ENCODE measurements at places on chromosomes 16 and 17.

GRCh38 chr16:90020260-90020837 is 1.1 kb upstream of the DBNDD1 start:
- no peak for DNase-seq

DNA sequence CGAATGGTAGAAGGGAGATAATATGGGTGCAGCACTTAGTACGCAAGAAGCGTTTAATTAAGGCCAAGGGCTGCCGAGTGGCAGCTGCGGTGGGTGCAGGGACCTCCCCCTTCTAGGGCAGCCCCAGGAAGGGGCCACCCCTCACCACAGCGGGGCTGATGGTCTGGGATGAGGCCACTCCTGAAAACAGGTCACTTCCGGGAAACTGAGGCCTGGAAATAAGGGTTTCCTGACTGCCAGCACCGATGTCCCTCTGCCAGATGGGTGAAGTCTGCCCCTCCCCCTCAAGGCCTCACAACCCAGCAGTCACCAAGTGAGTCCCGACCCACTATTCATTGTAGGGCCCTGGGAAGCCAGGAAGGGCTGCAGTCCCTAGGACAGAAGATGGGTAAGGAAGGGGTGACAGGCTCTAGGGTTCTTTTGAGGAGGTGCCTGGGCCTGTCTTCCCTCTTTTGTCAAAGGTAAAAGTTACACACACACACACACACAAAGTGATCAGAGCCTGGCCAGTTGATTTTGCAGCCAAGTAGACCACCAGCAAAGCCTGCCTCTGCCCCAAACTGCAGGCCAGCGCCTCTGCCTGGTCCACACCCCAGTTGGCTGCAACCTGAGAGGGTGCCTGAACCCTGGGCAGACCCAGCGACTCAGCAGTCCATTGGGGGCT is 12.5 kb downstream of the SREBF1 start:
- DNase-seq = no peak

GRCh38 chr17:48567209-48567608 is 10.9 kb downstream of the HOXB4 start:
- DNase-seq = no peak

GRCh38 chr16:49986351-49987124 is 38.5 kb upstream of the CNEP1R1 start:
- no peak for DNase-seq

DNA sequence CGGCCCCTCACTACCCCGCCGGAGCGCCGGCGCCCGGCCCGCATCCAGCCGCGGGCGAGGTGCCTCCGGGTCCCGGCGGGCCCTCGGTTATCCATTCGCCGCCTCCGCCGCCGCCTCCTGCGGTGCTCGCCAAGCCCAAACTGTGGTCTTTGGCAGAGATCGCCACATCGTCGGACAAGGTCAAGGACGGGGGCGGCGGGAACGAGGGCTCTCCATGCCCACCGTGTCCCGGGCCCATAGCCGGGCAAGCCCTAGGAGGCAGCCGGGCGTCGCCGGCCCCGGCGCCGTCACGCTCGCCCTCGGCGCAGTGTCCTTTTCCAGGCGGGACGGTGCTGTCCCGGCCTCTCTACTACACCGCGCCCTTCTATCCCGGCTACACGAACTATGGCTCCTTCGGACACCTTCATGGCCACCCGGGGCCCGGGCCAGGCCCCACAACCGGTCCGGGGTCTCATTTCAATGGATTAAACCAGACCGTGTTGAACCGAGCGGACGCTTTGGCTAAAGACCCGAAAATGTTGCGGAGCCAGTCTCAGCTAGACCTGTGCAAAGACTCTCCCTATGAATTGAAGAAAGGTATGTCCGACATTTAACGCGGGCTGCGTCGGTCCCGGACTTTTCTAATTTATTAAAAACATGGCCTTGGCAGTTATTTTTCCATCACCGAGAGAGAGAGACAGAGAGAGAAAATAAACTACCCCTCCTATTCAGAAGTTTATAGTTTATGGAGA is 2.8 kb downstream of the IRX5 start:
- DNase-seq = no peak

DNA sequence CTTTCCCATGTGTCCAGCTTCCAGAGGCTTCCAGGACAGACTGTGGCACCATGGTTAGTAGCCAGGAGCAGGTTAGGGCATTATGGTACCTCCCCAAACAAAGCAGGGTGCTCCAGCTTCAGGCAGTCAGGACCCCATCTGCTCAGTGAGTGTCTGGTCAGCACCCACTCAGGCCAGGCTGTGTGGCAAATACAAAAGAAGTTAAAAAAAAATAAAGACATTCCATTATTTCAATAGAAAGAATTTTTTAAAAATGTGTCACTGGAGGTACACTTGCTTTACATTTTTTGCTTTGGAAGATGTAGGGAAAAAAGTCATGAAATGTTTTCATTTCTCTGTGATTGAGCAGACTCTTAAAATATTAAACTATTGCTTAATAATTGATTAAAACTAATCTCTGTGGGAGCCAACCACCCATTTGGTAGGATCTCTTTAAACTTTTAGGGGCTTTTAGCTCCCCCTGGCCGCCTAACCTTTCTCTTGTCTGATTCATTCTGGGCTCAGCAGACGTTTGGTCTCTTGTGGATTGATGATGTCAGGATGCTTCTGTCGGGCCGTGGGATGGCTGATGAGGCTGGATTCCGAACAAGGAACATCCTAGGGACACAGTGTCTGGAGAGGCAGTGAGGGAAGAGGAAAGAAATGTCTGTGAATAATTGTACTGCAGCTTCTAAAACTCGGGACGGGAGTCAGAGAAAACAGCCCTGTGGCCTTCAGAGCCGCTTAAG is 28.4 kb upstream of the NPTX1 start:
- no peak for DNase-seq

DNA sequence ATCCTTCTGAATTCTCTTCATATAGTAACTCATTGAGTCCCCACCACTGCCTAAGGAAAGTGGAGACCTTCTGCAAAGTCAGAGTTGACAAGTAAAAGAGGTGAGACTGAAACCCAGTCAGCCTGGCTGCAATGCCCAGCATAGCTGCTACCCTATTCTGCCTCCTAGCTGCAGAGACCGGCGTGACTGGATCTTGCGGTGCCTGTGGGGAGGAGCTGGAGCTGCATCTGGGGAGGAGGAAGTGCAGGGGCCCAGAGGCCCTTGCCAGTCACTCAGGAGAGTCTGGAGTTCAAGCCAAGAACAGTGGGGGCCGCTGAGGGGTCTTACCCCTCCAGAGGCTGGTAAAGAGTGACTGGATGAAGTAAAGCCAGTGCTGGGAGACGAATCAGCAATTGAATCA is 35.0 kb upstream of the ZNF423 start:
- DNase-seq = no peak

DNA sequence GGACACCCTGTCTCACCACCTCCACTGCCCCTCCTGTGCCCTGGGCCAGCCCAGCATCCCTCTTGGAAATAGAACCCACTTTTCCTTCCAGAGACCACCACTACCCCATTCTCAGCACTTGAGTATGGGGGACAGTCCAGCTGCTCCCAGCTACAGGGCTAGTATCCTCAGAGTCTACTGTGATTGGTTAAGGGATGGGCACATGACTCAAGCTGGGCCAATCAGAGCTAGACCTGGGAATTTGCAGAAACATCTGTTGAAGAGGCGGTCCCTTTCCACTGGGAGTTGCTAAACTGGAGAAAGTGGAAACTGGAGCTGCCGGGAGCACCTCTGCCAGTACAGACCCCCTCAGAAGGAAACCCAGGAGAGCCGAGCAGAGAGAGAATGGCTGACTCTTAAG is 156.6 kb downstream of the GSG1L start:
- DNase-seq = no peak

- no peak for DNase-seq
Measured at GRCh38 chr17:58788199-58788598, 32.5 kb downstream of the PPM1E start.

GRCh38 chr17:8465356-8465755 is 29.7 kb downstream of the NDEL1 start:
- no peak for DNase-seq

GRCh38 chr16:49664221-49665215 is 191.4 kb downstream of the ZNF423 start:
- DNase-seq = no peak

- DNase-seq = no peak
Measured at GRCh38 chr16:66616169-66616568, 11.7 kb downstream of the CMTM3 start.

GRCh38 chr16:28164140-28164539 is 47.6 kb downstream of the XPO6 start:
- DNase-seq = no peak

DNA sequence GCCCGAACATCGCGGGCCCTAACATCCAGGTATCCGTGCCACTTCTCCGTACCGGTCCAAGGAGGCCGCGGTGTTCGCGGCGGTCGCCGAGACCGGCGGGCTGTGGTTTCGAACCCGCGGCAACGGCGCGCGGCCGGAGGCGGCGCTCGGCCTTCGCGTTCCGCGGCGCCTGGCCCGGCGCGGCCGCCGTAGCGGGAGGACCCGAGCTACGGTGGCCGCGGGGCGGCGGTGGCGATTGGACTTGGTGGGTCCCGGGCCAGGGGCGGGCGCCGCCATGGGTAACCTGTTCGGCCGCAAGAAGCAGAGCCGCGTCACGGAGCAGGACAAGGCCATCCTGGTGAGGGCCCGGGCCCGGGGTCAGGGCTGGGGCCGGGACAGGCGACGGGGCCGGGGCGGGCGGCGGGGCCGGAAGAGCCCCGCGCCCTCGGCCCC is at the start of gene CHMP6:
Gene CHMP6, plus strand, starts transcription at position 197 of the 432 bp plus-strand sequence. Its CDS starts 78 bp downstream, at position 275.
- peak; percentile 65 for DNase-seq

DNA sequence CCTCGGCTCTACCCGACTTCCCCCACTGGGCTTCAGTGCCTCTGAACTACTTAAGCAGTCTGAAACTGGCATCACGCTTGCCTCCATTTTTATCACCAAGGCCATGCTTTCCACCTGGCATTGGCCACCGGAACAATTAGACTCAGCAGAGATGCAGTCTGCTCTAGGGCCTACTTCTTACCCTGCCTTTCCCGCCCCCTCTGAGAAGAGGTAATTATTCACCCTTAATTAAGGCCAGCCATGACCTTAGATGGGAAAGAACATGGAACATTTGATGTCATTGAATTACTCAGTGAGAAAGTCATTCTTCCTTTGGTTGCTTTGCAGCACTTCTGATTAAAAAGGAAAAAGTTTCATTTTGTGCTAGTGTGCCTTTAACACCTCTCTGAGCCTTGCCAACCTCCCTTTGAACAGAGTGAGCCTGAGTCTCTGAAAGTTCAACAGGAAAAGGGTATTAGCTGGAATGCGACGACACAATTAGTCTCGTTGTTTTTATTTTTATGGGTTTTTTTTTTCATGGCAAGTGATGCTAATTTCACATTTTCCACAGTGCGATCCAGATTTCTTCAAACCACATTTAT is 60.9 kb upstream of the TNRC6A start:
- DNase-seq = no peak

DNA sequence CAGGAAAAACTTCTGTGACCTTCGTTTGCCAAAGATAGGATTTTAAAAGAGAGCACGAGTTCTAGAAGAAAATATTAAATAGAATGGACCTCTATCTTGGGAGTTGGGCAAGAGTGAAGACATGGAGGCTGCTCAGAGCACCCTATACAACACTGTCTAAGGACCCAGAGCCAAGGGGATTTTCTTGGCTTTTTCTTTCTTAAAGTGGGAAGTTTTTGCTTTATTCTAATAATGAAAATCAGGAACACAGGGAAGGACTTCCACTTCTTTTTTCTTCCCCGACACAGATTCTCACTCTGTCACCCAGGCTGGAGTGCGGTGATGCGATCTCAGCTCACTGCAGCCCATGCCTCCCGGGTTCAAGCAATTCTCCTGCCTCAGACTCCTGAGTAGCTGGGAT is 94.1 kb downstream of the ZNF778 start:
- DNase-seq = no peak

DNA sequence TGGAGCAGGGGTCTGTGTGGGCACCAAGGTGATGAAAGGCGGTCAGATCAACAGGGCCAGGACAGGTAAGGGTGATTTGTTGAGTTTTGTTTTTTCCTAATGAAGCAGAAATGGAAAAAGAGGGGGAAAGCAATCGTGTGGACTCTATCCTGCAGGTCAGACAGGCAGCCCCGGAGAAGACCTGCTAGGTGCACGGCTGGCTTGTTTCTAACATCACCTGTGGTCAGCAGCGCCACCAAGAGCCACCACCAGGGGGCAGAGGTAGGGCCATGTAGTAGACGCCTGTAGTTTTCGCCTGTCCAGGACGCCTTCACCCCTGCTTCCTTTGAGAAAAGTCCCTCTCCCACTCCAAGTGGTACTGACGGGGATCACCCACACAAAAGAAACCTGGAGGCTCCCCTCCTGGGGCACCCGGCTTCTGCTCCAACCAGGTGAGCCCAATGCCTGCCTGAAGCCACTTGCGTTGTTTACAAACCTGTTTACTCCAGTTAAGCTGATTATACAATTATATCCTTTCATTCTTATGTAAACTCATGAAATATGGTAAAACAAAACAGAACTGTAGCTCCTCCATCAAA is 54.2 kb upstream of the SEC14L1 start:
- peak; percentile 63 for DNase-seq

GRCh38 chr17:28227316-28228108 is 91.5 kb upstream of the TMEM97 start:
- no peak for DNase-seq

GRCh38 chr16:78428193-78428592 is 328.7 kb downstream of the WWOX start:
- DNase-seq = no peak

DNA sequence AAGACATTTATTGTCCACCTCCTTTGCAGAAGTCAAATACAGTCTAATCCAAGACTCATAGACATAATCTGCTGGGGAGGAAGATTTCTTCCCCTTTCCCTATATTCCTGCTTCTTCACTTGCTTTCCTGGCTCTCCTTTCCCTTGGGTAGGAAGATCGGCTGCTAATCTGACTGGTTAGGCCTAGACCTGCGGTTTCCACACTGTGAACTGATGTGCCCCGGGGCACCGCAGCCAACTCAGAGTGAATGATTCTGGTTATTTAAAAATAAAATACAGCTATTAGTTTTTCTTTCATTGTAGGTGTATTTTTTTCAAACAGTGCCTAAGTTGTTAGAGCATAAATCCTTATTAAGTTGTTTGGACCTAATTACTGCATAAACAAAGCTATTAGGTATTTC is 78.9 kb downstream of the DNAH3 start:
- no peak for DNase-seq

- DNase-seq = no peak
Measured at GRCh38 chr16:86306011-86306644, 204.2 kb upstream of the FOXF1 start.

GRCh38 chr17:55224746-55225145 is 40.0 kb upstream of the HLF start:
- no peak for DNase-seq

DNA sequence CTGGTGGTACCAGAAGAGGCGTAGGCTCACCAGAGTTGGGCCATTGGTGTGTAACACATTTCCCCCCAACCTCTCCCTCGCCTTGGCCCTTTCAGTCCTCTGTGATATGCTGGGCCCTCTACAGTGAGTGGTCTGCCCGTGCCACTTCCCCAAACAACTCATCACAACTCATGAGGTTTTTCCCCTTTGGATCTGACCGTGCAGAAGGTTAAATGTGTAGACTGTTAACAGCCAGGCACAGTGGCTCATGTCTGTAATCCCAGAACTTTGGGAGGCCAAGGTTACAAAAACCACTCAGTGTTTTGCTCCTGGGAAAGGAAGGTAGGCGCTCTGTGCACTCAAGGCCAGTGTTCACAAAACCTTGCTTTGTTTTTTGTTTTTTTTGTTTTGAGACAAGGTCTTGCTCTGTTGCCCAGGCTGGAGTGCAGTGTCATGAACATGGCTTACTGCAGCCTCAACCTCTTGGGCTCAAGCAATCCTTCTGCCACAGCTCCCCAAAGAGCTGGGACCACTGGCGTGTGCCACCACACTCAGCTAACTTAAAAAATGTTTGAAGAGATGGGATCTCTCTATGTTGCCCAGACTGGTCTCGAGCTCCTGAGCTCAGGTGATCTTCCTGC is 11.3 kb upstream of the CYB5B start:
- DNase-seq = no peak

- no peak for DNase-seq
Measured at GRCh38 chr17:78823282-78824046, 17.1 kb downstream of the USP36 start.

Data from CD4-positive, alpha-beta T cell (primary cell).